HFFc6 (cell line): ENCODE measurements at places on chromosomes 3 and 15. TPM values are rescaled to one million over a fixed set of nuclear protein-coding genes. Genes with fewer than 3 reads are reported as not detected.

- no peak for DNase-seq
Measured at GRCh38 chr15:99844150-99844549, 110.9 kb upstream of the LYSMD4 start.

DNA sequence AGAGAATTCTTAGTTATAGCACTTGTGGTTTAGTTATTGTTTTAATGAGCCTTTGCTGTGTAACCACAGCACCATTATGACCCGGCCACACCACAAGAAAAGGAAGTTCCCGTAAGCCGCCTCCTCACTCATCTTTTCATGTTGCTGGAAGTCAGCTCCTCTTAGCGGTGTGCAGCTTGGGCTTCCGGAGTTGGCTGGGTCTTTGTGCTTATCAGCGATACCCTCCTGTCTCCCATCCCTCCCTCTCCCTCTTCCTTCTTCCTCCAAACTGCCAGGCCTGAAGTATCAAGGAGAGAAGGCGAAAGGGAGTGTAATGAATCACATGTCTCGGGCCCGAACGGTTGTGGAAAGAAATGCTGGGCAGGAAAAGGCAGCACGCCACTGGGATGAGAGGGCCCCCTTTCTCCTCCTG is 353.5 kb downstream of the MCTP2 start:
- DNase-seq: no peak

DNA sequence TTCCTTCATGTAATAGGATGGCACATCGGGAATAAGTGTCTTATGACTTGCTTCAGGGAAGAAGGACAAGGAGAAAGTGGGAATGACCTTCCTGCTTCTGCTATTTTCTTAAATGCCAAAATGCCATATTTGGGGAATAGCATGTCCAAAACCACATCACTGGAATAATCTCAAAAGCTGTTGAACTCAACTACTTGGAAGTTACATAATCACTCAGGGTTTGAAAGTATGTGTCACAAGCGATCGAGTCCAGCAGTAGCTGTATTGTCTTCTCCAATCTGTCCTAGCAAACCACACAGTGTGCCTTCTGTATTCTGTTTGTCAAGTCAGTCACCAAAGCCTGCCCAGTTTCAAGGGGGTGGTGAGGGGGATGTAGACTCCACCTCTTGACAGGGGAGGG is 58.3 kb upstream of the GADL1 start:
- DNase-seq: no peak

GRCh38 chr3:167728176-167728575 is 6.5 kb downstream of the PDCD10 start:
- peak; percentile 83 for DNase-seq

DNA sequence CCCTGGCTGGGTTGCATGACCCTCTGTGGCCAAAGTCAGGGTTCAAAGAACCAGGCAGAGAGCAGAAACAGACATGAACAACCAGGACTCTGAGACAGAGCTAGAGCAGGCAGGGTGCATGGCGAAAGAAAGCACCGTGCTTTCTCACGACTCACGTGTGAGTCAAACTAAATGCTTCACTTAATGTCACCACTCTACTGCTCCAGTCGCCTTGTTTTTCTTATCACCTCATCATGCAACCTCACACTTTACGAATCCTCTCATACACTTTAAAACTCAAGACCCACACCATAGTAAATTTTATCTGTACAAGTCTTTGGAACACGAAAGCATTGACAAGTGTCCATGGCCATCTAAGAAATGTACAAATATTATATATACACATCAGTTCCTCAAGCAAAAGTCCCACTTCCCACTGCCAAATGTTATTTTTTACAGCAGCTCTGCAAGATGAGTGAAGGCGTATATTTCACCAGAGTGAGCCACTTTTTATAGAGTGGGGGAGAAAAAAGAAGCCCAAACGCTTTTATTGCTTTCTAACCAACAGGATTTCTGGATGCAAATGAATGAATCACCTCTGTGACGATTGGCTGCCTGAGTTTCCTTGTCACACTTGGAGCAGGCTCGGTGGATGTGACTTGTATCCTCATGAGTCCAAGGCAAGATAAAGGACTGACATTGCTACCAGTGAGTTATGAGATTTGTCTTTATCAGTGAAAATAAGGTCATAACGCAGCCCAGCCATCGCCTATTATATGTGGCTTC is 16.0 kb upstream of the MEGF11 start:
- peak; percentile 54 for DNase-seq

DNA sequence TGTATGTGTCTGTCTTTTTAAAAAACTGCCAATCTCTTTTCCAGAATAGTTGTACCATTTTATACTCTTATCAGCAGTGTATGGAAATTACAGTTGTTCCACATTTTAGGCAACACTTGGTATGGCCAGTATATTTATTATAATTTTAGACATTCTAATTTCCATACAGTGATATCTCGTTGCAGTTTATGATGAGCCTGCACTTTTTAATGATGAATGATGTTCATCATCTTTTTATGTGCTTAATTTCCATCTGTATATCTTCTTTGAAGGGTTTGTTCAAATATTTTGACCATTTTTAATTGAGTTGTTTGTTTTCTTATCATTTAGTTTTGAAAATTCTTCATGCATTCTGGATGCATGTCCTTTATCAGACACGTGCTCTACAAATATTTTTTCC is 57.0 kb upstream of the UBE2E2 start:
- no peak for DNase-seq

DNA sequence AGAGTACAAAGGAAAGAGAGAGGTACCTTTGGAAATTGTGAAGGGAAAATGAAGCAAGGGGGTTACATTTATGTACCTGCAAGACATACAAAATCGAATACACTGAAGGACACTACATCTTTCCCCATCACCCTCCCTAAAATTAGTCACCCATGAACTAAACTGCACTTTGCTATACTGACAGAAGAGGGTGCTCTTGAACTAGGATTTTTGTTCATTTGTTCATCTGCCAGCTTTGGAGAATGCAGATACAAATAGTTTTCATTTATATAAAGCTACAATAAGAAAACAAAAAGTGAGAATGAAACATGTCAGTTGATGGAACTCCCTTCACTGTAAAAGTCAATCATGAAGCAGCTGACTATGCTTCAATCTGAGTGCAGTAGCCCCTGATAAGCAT is 55.7 kb downstream of the PCCB start:
- peak; percentile 66 for DNase-seq

- no peak for DNase-seq
Measured at GRCh38 chr3:158106766-158107471, 699 bp upstream of the SHOX2 start.

Gene RETNLB
- not detected in 3 replicates for total RNA-seq

Gene DTX3L
- total RNA-seq: 7.4 to 16.7 TPM (median 9.6 TPM) in 3 replicates

Gene CCR9
- total RNA-seq: not detected in 3 replicates

Gene AQP9
- total RNA-seq: not detected in 3 replicates

Gene GOLGA8T
- not detected in 3 replicates for total RNA-seq
